ENCODE measurements at places on chromosomes 6 and 20. TPM values are rescaled to one million over a fixed set of nuclear protein-coding genes. Genes with fewer than 3 reads are reported as not detected.

Gene FOXA2
- not detected for total RNA-seq

Gene DST
- total RNA-seq = 176 TPM

Gene SNRPB2
- 26.4 TPM for total RNA-seq

Gene SPO11
- total RNA-seq = not detected

Gene POM121L2
- not detected for total RNA-seq

Gene RPP21
- total RNA-seq = 16.1 TPM

Gene KCNS1
- total RNA-seq = under 0.01 TPM

GRCh38 chr20:62362991-62363919 is 3.9 kb downstream of the LAMA5 start:
- peak; percentile 51 for DNase-seq

GRCh38 chr20:4957939-4958362 is 43.4 kb downstream of the SLC23A2 start:
- DNase-seq = no peak

DNA sequence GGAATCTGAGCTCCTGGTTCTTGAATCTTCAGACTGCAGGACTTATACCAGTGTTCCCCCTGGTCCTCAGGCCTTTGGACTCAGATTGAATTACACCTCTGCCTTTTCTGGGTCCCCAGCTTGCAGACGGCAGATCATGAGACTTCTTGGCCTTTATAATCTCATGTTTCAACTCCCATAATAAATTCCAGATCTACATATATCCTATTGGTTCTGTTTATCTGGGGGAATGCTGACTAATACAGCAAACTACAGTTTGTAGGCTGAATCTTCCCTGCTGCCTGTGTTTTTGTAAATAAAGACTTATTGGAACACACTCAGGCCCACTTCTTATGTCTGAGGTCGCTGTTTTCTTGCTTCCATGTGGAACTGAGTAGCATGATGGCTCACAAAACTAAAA is 184.7 kb downstream of the HDGFL1 start:
- no peak for DNase-seq

DNA sequence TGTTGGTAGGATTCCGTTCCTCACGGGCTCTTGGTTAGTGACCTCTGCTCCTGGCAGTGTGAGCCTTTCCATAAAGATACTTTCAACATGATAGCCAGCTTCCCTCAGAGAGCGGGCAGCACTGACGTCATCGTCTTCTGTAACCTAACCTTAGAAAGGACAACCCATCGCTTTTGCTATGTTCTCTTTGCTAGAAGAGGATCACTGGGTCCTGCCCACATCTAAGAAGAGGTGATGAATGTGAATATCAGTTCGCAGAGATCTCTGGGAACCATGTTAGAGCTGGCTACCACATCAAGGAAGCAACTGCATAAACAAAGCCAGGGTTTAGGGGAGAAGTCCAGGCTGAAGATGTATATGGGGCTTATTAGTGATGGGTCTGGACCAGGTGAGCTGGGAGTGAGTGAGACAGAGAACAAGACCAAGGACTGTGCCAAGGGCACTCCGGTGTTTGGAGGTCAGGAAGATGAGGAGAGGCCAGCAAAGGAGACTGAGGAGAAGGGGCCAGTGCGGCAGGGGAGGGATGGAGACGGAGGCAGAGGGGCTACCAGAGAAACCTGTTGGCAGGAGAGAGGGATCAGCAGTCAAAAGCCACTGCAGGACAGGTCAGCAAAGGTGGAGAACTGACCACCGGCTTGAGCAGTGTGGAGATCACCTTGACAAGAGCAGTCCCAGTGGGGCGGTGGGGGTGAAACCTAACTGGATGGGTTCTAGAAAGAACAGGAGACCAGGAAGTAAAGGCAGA is 39.7 kb downstream of the PIM1 start:
- no peak for DNase-seq

- no peak for DNase-seq
Observed at GRCh38 chr20:8505476-8506200, 373.6 kb downstream of the PLCB1 start.

DNA sequence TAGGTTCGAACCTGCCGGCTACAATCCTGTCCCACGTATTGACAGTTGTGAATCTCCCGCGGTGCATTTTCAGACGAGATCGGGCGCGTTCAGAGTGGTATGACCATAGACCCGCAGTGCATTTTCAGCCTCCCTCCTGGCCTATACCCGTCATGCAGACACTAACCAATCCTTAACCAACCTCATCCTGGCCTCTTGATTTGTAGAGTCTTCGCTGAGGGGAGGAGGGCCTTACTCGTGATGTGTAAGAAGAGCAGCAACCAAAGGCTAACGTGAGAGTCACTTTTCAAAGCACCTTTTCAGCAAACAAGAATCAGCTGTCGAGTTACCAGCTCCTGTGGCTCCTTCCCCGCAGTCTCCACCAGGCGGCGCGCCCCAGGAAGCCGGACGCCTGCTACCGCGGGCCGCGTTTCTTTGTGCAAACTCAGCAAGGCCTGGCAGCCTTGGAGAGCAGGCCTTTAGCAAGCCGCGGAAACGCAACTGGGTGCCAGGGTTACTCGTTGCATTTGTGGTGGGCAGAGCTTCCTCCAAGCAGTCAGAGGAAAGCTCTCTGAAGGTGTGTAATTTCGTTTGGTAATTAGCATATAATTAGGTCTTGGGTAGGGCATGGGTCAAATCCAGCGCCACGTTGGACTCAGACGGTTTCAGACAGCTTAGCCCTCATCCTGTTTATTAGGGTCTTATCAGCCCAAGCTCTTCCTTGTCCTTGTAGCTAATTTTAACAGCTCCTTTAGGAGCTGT is 139.8 kb downstream of the OR2B2 start:
- peak; percentile 81 for DNase-seq

GRCh38 chr20:23490817-23491216 is at the start of gene CST8:
CST8 (plus strand) TSS chr20:23491117; CDS start chr20:23491668, 551 bp downstream.
- DNase-seq = no peak

- no peak for DNase-seq
Observed at GRCh38 chr6:14035071-14035847, 82.3 kb upstream of the CD83 start.

GRCh38 chr20:47631078-47631477 is 129.4 kb downstream of the NCOA3 start:
- no peak for DNase-seq

DNA sequence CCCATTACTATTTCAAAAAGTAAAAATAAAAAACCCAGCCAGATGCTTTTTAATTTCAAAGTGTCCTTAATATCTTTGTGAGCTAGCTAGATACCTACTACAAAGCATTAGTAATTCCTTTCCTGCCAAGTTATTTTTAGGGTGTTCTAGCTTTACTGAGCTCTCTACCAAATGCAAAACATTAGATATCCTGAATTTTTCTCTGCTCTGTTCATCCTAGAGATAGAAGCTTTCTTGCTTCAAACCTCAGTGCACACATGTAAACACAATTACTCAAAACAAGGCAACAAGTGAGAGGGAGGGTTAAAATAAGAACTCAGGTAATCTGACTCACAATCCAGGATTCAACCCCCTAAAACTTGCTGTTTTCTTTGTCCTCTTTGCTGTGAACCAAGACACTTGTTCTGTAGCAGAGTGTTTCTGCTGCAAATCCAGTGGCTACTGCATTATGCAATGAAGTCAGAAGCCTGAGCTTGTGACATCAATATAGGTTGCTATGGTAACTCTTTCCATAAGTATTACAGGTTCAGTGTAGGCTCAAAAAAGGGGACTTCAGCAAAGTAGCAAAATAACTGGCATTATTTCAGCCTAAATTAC is 72.6 kb upstream of the STXBP5 start:
- DNase-seq = peak; percentile 17

DNA sequence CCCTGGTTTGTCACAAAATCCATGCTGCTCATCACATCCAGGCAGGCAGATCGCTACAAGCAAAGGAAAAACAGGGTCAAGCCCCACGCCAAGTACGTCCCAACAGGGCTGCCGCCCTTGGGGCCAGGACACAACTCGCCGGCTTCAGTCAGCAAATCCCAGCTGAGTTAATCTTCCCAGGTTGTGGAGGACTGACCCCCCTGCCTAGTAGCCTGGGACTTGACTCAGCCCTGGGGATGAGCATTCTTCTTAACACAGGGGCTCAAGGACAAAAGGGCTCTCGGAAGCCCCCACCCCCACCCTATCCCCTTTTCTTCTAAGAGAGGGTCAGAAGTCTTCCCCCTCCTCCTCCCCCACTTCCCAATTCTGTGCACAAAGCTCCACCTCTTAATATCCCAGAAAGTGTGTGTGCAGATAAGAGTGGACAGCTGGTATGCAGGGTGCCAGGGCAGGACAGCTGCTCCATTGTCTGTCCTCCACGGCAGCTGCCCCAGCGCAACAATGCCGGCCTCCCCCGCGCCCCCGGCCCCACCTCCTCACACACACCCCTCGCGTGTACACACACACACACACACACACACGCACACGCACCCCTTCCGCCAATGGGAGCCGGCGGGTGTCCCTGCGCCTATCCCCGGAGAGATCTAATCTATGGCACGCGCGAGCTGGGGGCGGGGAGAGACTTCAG is 4.5 kb downstream of the DLL1 start:
- DNase-seq = no peak

- DNase-seq = no peak
Observed at GRCh38 chr20:44715499-44716308, 535 bp downstream of the CCN5 start.

GRCh38 chr6:155069543-155069942 is 74.4 kb downstream of the TIAM2 start:
- no peak for DNase-seq

GRCh38 chr6:101909366-101909765 is 515.9 kb downstream of the GRIK2 start:
- DNase-seq = no peak

DNA sequence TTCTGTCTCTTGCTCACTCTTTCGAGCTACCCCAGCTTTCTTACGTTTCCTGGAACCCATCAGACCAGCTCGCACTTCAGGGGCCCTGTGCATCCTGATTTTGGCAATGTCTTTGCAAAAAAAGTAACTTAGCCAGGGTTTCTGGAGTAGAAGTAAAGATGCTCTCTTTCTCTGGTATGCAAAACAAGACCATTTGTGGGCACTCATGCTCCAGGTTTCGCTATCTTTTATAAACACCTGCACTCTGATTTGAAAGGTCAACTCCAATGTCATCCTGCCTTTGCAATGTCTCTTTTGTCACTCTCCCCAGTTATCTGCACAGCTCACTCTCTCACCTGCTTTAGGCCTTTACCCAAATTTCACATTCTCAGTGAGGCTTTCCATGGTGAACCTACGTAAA is 869.1 kb downstream of the QKI start:
- no peak for DNase-seq

DNA sequence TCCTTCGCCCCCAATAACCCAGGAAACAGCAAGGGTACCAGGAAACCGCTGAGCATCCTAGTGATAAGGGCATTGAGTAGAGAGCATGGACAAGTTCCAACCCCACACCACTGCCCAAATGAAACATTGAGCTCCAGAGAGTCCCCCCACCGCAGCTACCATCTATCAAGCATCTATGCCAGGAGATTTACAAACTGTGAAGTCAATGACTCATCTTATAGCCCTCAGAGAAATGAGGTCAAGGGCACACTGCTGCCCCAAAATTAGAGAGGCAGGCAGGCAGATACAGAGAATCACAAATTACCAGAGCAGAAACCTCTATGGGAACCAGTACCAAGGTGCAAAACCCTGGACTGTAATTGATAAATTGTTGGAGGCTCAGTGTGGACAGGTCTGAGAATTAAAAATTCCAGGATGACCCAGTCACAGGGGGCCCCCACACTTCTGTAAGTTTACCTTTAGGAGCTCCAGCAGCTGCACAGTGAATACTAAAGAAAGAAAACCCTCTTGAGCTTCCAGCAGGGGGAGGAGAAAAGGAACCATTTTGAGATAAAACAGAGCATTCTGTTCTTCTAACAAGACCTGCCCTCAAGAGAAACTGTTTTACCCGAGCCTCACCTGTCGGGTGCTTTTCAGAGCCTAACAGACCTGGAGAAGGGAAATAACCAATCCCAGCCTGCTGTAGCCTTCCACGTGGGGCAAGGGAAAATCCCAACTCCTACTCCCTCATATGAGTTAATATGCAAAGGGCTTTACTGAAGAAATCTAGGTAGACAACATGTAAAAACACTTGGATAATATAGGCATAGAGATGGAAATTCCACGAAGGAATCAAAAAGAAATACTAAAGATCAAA is 118.0 kb upstream of the ARID1B start:
- DNase-seq = no peak

DNA sequence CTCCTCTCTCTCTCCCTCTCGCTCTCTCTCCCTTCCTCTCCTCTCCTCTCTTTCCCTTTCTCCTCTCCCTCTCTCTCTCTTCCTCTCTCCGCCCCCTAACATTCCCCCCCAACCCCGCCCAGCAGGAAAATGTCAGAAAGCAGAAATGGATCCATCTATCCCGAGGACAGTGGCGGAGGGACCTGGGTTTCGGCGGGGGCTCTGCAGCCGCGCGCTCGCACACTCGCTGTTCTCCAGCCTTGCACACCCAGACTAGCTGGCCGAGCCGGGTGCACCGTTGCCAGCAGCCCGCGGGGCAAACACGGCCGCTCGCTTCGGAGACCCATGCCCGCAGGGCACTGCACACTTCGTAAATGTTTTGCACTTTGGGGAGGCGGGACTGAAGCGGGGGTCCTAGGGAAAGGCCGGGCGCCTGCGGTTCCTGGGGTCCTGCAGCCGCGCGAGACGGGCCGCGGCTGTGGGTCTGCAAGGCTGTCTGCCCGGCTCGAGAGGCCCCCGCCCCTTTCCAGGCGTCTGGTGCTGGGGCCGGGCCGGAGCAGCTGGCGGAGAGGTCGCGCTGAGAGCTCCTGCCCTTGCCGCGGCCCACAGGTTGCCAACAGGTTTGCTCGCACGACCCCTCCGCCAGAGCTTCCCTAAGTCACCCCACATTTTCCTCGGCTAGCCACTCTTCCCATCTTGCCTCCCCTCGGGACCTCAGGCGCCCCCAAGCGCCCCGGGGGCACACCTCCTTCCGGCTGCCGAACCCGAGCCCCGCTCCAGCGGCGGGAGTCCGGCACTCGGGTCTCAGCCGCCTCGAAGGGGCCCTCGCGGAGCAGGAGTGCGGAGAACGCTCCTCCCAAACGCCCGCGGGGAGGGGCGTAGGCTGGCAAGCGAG is 818 bp upstream of the MDGA1 start:
- peak; percentile 36 for DNase-seq

DNA sequence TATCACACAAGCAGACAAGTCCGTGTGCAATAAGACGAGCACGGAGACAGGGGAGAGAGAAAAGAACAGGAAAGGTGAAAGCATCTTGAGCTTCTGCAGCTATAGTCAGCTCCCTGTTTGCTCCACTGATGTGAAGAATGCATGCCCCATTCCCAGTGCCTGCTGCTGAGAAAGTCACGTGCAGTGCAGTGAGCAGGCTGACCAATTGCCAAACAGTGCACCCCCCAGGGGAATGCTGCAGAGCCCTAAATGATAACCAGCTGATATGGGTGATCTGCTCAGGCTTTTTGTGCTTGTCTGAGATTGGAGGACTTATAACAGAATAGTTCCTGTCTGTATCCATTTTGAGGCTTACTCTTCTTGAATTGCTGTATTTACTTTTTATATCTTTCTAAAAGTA is 121.5 kb downstream of the PACRG start:
- DNase-seq = no peak

All from lung microvascular endothelial cell (primary cell).